ENCODE measurements at places on chromosomes 7 and 10. TPM values are rescaled to one million over a fixed set of nuclear protein-coding genes. Genes with fewer than 3 reads are reported as not detected.

Gene ASB10
- total RNA-seq = not detected

DNA sequence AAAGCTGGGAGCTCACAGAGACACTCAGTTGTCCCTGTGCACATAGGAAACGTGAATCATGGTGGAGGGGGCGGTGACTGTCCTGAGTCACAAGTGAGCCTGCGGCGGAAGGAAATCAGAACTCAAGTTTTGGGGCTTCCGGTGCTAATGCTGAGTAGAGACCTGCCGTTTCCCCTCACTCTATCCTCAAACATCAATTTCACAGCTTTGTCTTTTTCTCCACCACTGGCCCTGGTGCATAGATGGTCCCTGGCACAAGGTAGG, 21.9 kb downstream of the ADCYAP1R1 start:
- DNase-seq = no peak

GRCh38 chr10:20948686-20949327, 51.7 kb upstream of the NEBL start:
- DNase-seq = no peak

DNA sequence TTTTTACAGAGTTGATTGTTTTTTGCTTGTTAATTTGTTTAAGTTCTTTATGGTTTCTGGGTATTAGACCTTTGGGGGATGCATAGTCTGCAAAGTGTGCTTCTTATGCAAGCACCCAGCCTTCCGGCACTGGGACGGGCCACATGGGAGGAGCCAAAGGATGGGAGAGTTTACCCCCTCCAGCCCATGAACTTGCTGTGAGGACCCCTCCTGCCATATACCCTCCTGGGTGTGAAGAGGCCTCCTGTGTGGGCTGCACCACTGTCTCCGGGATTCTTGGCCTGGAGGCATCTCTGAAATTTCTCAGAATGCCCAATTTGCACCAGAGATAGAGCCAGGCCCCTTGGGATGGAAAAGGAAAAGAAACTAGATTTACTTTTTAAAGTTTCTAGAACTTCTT, 150.7 kb downstream of the MGMT start:
- no peak for DNase-seq

DNA sequence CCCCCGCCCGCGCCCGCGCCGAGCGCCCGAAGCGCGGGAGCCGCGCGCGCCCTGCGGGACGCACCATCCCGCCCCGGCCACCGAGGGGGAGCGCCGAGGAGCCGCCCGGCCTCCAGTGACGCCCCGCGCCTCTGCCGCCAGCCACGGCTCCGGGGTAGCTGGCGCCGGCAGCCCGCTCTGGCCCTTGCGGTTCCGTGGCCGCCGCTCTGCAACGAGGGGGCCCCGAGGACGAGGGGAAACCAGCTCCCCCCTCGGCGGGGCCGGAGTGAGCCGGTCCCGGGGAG, at the start of gene PAXIP1:
TSS of gene PAXIP1 (minus strand) at position 33 of the 284 bp plus-strand sequence. CDS start 195 bp downstream, outside the sequence.
- DNase-seq = peak; percentile 74

DNA sequence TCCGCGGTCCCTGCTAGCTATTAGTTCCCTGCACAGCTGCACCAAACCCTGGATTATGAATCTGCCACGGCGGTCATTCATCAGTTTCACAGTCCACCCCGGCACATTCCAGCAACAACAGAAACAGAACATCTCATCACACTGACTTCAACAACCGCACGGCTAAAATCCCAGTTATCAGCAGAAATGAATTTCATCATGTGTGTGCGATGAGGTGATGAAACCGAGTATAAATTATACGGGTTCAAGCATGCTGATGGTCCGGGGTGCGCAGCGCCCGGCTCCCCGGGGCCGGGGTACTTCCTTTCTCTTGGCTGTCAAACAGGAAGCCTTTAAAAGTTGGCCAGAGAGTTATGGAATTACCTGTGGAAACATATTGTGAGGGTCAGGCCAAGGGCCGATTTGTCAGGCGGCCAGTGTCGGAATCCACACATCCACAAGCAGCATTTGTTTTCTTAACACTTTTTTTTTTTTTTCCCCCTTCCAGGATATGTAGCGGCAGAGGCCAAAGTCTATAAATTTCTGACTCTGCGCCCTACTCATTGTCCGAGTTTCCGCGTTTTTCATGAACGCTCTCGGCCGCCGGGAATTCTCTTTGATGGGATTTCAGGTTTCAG, 420.9 kb upstream of the MGMT start:
- DNase-seq = no peak

Data from PC-9 (cell line).